ENCODE measurements at places on chromosomes 6 and 20.

DNA sequence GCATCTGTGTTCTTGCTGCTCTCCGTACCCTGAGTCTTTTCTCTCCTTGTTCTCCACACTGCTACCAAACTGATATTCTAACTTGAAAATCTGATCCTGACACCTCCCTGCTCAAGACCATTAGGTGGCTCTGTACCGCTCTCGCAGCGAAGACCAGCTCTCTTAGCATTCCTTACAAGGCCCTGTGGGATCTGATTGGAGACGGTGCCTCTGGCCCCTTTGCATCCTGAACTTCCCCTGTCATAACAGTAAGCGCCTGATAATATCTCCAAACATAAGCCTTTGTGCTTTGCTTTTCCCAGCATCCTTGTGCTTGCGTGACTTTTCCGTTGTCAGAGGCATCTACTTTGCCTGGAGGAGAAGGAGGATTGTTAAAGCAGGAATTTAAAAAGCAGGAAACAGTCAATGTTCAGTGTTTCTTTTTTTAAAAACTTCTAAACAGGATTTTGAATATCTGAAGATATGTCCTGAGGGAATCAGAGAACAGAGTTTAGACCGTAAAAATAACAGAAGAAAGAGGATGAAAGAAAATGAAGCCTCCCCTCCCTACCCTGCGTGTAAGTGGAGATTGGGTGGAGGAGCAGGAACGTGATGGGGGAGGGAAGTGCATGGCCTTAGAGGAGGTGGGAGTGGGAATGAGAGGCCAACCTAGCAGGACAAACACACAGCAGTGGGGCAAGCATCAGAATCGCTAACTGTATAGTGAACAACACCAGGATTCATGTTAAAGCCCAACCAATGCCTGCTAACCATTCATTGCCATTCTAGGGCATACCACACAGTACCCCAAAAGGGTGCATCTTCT, 89.2 kb upstream of the STMND1 start:
- no peak for DNase-seq

DNA sequence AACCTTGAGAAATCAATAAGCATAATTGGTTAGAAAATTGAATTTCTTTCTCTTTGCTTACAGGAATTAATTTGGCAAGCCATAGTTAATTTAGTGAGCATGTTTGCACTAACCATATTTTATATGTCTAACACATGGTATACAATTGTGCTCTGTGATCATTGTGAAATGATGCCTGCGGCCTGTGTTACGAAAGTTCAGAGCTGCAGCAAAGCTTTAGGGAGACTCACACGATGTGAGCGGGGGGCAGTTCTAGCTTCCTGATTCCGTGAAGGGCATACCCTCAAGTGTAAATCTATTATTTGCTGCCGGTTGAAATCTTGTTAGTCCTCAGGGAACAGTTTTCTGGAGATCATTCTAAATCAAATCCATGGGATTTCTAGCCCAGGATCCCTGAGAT, 25.5 kb upstream of the ADTRP start:
- DNase-seq = no peak

DNA sequence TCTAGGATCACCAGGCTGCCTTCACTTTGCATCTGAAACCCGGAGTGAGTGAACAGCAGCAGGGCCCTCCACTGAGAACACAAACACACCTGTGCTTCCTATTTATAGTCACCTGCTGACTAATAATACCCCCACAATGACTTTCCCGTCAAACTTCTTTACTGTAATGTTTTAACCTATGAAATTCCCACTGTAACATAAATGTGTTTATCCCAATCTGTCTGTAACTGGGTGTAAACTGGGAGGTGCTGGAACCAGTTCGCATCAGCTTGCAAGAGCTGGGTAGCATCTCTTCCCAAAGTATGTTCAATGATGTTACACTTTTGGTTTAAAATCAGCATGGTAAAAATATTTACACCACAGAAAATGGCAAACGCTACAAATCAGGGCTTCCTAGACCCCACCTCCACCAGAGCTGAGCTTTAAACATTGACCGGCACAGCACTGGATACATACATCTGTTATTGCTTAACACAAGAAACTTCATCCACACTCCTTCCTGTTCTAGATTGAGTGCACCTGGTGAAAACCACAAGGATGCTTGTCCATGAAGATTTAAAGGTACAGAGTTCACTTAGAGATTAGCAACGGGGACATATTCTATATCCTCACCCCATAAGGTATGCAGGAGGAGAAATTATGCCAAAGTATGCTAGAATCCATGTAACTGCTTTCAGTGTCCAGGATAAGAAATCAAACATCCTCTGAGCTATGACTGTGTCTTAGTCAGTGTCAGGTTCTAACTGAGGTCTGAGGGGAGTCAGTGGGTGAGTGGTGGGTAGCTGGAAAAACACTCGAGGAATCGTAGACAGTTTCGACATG, 79.0 kb downstream of the ALDH8A1 start:
- DNase-seq = no peak

DNA sequence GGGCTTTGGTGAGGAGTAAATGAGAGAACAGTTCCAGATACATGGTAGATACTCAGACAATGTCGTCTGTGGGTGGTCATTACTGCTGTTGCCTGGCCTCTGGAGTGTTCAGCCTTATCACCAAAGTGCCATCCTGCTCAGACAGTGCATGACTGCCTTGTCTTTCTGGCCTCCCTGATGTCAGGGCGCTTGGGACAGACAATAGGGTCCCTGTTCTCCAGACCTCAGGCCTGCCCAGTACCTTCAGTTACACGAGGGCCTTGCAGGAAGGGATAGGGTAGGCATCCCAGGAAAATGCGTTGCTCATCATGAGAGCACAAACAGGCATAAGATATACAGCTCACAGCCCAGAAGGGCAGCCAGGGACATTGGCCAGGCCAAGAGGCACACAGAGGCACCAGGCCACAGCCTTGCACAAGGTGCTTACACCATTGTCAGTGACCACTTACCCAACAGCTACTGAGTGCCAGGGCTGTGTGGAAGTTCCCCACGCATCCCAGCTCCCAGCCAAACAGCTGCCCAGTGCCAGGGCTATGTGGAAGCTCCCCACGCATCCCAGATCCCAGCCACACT, 27.4 kb downstream of the BPIFB1 start:
- DNase-seq = no peak

DNA sequence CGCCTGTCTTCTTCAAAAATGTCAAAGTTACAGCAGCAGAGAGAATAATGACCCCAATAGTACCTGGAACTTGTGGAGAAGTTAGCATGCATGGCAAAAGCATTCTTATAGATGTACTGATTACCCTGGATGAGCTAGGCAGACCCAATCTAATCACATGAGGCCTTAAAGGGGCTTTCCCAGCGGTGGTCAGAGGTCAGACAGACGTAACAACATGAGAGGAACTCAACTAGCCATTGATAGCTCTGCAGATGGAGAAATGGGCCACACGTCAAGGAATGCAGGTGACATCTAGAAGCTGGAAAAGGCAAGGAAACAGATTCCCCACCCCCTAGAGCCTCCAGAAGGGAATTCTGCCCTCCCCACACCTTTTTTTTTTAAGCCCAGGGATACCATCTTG, 156.8 kb upstream of the ARID1B start:
- DNase-seq = no peak

DNA sequence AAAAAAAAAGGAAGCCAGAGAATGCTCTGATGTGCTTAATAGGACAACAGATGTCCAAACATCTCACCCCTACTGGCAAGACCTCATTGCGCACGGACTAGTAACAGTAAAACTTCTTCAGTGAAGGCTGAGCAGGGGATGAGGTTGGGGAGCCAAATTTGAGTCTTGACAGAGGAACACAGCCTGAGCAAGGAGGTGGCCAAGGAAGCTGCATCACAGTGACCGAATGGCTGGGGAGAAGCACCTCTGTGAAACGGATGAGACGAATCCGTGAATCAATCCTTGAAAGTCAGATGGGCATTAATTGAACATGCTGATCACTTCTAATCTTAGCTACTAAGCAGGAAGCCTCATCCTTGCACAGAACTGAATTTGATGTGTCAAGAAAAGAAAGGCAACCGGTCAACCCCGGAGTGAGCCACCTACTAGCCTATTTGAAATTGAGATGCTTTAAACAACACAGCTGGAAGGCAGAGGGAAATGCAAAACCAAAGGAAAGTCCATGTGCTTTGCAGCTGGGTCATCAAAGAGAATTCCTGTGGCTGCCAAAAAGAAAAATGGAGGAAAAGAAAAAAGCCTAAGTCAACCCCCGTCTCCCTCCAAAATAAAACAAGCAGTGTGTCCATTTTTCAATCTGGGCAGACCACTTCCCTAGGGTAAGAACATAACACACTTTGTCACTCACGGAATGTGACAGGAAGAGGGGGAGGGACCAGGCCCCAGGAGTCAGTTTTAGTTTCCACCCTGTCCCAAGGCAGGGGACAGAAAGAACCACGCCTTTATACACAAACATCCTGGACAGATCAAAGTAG, 29.5 kb downstream of the PXDC1 start:
- DNase-seq = no peak

DNA sequence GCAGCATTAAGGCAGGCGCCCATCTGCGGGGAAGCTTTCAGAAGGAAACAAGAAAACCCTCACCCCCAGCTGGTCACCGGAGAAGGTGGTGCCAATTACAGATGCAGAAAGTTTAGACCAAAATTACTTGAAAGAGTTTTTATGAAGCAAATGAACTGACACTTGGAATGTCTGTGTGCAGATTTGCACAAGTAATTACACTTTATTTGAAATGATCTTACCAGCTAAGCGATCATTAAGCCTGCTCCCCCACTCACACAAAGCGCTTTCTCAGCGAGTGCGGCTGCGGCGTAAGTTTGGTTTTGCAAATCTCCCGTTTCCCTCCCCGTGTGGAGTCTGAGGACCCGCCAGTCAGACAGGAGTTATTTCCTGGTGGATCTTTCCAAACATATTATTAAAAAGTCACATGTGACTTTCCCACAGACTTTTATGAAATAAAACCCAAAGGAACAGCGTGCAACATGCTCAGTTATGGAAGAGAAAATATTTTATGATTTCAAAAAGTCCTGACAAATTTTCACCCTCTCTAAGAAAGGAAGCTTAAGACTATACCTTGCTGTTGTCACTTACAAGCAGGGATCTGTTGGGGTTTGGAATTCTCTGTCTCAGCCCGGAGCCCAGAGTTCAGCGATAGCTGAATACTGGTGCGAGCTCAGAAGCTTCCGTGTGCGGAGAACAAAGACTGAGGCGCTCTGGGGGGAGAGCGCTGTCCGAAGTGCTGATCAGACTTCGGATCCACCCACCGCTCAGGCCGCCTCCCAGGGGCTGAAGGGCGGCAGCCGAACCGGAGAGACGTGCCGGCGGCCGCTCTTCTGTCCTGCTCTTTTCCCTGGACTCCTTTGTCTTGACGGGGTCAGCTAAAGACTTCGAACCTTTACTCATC, 2.7 kb upstream of the MYT1 start:
- no peak for DNase-seq

DNA sequence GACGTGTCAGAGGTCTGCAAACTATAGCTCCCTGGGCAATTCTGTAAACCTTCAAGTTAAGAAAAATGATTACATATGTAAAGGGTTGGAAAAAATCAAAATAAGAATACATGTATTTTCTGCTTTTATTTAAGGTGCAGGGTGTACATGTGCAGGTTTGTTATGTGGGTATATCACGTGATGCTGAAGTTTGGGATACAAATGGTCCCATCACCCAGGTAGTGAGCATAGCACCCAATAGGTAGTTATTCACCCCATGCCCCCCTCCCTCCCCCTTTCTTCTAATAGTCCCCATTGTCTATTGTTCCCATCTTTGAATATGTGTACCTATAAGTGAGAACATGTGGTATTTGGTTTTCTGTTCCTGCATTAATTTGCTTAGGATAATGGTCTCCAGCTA, 51.1 kb upstream of the GCM1 start:
- no peak for DNase-seq

GRCh38 chr20:17562804-17563305, 7.0 kb upstream of the DSTN start:
- DNase-seq = no peak

DNA sequence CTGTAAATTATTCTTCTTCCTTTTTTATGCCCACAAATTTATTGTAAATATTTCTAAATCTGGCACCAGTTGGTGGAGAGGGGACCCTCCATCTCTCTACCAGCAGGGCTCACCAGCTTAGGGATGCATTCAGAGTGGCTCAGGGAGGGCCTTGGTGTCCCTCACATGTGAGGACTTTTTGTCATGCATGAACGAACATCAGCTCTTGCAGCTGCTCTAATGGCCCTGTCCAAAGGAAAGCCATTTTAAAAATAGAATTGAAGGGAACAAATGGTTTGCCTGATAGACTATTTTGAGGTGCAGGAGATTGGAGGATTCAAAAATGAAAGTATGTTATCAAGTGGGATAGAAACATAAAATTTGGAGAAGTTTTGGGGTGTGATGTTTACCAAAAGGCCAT, 37.5 kb upstream of the KLHL31 start:
- DNase-seq = no peak

DNA sequence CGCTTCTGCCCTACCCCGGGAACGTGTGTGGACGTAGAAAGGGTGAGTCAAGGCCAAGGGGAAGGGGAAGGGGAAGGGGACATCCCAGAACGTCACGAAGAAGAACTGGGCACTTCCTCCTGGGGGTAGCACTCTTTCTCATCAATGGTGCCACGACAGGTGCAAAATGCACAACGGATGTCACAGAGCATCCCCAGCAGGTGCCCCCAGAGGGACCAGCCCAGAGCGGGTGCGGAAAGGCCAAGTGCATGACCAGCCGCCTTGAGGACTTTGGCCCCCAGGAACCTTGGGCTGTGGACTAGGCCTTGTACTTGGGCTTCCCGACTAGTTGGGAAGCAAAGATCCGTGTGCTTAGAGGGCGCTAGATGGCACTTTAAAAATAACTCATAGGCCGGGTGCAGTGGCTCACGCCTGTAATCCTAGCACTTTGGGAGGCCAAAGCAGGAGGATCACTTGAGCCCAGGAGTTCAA, 12.1 kb upstream of the SRC start:
- no peak for DNase-seq

DNA sequence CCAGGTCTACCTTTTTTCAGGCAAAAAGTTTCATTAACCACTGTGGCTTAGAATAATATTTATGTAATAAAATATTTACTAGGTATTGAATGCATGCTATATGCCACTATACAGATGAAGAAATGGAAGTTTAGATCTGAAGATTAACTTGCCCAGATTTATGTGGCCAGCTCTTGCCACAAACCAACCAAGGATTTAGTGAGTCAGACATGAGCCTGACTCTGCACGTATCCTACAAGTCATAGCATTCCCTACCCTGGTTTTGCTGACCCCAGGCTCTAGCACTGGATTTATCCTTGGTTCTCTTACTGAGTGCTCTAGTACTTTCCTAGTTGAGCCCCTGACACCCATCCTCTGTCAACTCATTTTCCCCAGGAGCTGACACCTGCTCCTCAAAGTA, 75.4 kb downstream of the ANKEF1 start:
- no peak for DNase-seq

GRCh38 chr20:51811514-51812128, 9.3 kb upstream of the SALL4 start:
- no peak for DNase-seq

GRCh38 chr6:165717732-165718465, 54.9 kb upstream of the PDE10A start:
- no peak for DNase-seq

DNA sequence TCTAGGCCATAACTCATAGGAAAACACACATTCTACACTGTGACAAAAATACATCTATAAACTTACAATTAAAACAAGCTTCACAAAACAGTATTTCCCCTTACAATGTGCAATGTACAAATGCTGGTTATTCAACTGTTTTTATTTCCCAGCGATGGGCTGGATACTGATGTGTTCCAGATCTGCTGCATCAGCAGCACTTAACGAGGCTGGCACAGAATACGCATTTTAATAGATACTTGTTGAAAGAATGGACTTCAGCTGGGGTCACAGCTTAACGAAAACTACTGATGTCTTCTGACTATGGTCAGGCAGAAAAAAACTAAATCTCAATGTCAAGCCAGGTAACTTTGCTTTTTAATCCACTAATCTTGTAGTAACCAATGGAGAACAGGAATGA, 70.9 kb downstream of the B4GALT5 start:
- no peak for DNase-seq
